ENCODE measurements at places on chromosomes 6 and 20. TPM values are rescaled to one million over a fixed set of nuclear protein-coding genes. Genes with fewer than 3 reads are reported as not detected.

- DNase-seq: no peak
Measured at GRCh38 chr6:100593522-100593921, 128.8 kb upstream of the SIM1 start.

DNA sequence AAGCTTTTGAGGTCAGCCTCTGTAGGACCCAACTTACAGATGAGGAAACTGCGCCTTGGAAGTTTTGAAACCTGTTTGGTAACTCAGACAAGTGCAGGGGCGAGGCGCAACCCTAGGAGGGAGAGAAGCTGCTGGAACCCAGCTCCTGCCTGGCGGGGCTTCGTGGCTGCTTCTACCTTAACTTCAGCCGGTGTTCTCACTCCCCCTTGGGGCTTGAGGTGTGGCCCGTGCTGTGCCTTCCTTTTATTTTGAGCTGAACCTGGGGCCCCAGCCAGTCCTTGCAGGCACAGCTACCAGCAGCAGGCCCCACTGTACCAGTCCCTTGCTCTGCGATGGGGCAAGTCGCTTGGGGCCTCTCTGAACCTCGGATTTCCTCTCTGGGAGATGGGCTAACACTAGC lies 12.0 kb downstream of the RBM38 start:
- no peak for DNase-seq

DNA sequence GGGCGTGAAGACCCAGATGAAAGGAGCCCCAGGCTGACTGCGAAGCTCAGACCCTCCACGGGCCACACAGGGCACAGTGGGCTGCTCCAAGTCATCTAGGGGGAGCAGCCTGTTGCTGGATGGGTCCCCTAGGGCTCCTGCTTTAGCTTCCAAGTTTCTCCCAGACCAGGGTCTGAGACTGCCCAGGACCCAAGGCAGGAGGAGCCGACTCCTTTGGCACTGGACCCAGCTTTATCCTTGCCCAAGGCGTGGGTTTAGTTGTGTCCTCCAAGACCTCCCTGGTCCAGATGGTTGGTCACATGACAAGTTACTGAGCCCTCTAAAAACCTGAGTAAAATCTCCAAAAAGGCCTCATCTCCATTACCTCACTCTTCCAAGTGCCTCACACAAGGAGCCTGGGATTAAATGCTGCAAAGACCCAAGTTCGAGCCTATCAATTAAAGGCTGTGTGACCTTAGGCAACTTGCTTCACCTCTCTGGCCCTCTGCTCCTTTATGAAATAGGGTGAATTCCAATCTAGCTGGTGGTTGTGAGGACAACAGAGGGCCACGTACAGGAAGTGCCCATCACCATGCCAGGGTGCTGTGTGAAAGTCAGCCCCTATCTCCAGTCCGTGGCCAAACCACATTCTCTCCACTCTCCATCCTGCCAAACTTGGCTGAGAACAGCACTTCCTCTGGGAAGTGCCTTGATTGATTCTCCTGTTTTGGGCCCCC lies 2.5 kb downstream of the NECAB3 start:
- no peak for DNase-seq

DNA sequence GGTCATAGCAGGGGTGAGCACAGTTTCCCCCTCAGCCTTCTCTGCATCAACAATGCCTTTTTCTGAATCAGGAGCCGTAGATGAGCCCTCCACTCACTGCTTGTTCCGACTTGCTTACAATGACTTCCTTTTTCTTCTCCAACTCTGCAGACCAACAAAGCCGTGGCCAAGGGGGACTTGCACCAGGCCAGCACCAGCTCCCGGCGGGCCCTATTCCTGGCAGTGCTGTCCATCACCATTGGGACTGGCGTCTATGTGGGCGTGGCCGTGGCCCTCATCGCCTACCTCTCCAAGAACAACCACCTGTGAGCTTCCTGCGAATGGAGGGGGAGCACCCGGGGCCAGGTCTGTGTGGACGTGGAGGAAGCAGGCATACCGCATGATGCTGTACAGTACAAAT lies 195.8 kb downstream of the SYNDIG1 start:
- no peak for DNase-seq

- peak; percentile 16 for DNase-seq
Measured at GRCh38 chr6:125511809-125512396, 210.1 kb upstream of the HDDC2 start.

Gene NNAT
- total RNA-seq: not detected

DNA sequence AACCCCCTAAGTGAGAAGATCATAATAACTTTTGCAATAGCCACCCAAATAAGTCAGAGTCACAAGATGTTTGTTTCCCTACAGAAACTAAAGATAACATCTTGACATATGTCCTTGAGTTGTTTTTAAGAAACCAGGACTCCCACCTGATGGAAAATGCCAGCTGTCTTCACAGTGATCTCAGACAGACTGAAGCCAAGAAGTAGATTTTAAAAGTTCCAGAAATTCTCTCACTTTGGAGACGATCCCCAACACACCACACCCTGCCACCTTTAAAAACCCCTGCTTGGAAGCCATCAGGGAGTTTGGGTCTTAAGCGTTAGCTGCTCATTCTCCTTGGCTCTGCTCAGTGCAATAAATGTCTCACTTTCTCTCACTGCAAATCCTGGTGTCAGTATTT lies 63.0 kb downstream of the GPR6 start:
- no peak for DNase-seq

DNA sequence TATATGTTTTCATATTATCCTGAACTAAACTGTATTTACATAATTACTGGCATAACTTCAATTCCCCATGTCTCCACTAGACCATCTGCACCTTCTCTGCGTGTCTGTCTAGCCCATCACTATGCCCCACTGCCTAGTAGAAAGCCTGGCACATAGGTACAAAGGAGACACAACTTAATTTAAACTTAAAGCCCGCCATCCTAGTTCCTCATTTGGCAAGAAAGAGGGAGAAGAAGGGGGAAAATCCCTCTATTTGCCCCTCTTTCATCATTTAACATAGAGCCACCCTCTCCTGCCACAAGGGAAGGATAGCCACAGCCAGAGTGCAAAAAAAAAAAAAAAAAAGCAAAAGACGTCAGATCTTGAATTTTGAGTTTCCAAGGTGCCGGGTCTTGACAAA lies 1.8 kb downstream of the PKIG start:
- DNase-seq: no peak

- peak; percentile 100 for DNase-seq
Measured at GRCh38 chr6:108689272-108690161, 128.8 kb downstream of the FOXO3 start.

GRCh38 chr6:48597951-48598350 lies 487.0 kb upstream of the PTCHD4 start:
- no peak for DNase-seq

Gene FOXF2
- total RNA-seq: 8.0 TPM

GRCh38 chr6:148934539-148934938 lies 187.7 kb downstream of the UST start:
- DNase-seq: no peak

- DNase-seq: no peak
Measured at GRCh38 chr20:45230631-45231030, 9.5 kb downstream of the SEMG2 start.
